ENCODE measurements at places on chromosomes 5 and 9. TPM values are rescaled to one million over a fixed set of nuclear protein-coding genes. Genes with fewer than 3 reads are reported as not detected.

PCDHB1 gene
- total RNA-seq = not detected

FXN gene
- 14.6 TPM for total RNA-seq

FREM1 gene
- 0.06 TPM for total RNA-seq

DNA sequence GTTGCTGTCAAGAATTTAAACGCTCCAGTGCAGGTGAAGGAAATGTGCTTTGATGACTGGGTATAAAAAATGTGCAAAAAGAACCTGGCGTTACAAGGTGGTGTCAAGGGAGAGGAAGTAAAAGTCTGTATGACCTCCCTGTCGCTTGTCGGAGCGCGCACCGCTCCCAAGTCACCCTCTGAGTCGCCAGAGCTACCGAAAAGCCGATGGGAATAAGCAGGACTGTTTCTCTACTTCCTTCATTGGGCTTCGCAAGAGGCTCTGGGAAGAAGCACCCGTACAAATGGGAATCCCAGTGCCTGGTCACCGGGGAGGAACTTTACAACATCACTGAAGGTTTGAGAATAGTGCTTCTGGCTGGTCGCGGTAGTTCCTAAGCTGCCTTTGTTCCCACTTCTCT is 1.3 kb upstream of the DMRT2 start:
- no peak for DNase-seq

DNA sequence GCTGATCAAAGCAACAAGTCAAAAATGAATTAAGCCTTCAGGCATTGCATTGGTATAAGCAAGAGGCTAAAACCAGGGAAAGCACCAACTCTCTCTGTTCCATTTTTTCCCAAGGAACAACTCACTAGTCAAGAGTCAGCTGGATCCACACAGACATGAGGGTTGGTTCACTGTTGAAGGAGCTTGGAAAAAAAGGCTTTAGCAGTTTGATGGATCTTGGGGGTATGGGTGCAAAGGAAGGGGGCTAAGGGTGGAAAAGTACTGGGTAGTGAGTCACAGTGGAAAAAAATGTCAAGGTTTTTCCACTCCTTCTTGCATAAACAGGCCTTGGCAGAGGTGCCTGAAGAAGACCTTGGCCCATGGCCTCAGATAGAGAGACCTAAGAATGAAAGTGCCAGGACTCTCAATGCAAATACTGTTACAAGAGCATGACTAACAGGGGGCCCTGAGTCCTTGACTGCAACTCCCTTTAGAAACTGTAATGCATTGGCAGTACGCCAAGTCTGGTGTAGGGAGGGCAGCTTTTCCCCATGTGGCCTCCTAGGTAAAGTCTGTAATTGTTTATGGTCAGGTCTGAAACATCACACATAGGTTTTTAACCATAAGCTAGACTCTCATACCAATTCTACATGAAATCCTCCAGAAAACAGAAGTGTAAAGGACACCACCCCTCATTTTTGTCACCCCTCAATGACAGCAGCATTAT is 23.7 kb downstream of the ACTL7A start:
- DNase-seq = peak; percentile 50

- no peak for DNase-seq
These were observed 9.2 kb upstream of the GPRIN1 start for GRCh38 chr5:176619203-176619568.

DNA sequence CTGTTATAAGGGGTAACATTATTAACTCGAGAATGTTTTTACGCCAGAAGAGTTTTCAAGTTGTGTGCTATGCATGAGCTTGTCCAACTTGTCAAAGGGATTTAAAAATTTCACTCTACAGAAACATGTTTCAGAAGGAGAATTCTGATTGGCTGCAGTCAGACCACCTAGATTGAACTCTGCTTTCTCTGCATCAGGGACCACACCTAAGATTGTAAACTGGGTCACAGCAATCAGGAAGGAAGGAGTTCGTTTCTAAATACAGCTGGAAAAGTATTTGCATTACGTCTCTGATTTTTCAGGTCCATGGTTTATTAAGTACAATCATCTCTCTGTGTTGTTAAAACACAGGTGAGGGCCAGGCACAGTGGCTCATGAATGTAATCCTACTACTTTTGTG is 5.8 kb downstream of the GLRX start:
- DNase-seq = no peak

- DNase-seq = no peak
These were observed 171.9 kb upstream of the RASA1 start for GRCh38 chr5:87095787-87096186.
